WTC11 (cell line): ENCODE measurements at places on chromosomes 2 and 18.

- H3K27me3 ChIP-seq: peaks cover 14% of the 10 kb centered on the region
- H3K4me1 ChIP-seq: peaks cover 19% of the 10 kb centered on the region
These were observed 589 bp upstream of the DAW1 start for GRCh38 chr2:227870710-227871374.

DNA sequence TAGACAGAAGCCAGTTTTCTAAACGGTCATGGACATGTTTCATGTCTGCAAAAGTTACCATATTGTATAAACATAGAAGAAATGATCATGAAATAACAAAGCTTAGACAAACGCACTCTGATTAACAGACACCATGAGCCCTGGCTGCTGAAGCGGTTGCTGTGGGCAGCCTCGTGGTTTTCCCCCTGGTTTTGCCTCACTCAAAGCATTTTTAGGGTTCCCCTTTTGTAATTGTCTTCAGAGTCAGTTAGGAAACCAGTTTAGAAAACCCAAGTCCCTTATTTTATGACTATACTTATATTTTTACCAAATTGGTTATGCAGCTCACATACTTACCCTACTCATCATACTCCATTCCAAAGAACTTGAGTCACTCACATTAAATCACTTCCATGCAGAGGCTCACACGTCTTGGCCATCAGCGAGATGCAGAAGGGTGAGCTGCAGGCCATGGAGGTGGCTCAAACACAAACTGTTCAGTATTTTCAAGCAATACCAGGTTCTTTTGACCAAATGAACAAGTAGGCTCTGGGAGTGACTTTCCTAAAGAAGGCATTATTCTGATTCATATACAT is 105.6 kb upstream of the SALL3 start:
- H3K27me3 ChIP-seq: peaks cover 5% of the 10 kb centered on the region; the same call in 1 of the 2 replicates
- peaks cover 9% of the 10 kb centered on the region for H3K4me1 ChIP-seq
- no peak overlapping the region for H3K4me3 ChIP-seq
- no peak for DNase-seq
- H3K36me3 ChIP-seq: peaks cover 6% of the 10 kb centered on the region; the same call in 1 of the 2 replicates

DNA sequence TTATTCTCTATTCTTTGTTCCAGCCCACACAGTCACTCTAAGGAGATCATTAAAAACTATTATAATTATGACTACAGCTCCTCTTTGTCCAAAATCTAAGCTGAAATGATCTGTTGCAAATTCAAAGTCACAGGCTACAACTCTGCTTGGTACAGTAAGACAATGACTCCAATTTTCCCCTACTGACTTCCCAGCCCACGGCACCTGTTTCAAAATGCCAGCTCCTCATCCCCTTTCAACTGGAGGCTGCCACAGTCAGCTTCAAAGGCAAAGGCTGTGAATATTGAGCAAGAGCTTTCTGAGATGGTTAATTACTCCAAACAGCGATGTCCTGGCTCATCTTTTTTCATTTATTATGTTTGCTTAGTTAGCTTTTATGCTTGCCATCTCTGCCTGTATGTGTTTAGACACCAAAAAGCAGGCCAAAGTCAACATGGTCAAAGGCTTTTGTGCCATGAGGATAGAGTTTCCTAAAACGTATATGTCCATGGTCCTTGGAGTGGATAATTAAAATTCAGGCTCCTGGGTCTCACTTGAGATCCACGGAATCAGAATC is 141.1 kb downstream of the DOCK10 start:
- no peak overlapping the region for H3K27ac ChIP-seq
- H3K4me1 ChIP-seq: no peaks in the 10 kb centered on the region
- H3K36me3 ChIP-seq: no peaks in the 10 kb centered on the region
- peaks cover 2% of the 10 kb centered on the region for H3K27me3 ChIP-seq
- DNase-seq: no peak

DNA sequence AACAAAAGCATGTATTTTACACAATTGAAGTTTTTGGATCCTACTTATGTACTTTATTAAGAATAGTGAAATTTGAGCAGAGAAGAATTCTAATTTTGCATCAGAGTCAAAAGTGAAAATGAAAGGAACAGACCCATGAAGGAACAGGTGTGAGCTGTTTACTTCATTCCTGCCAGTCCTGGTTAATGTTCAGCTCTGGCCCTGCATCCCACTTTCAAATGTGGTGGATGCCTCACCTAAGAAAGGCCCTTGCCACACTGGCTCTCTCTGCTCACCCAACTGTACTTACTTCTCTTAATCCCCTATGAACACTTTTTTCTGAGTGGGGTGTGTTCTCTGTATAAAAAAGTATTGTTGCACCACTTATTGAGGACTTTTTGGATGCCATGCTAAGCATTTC is 22.2 kb downstream of the FAM110C start:
- DNase-seq: no peak
- no peak overlapping the region for H3K4me3 ChIP-seq
- H3K4me1 ChIP-seq: peaks cover 6% of the 10 kb centered on the region
- H3K27me3 ChIP-seq: peaks cover 3% of the 10 kb centered on the region; the same call in 1 of the 2 replicates
